Ammon's horn (tissue), 1 donor: ENCODE measurements at places on chromosomes 2 and 18.

- DNase-seq, result peak; percentile 92
These were observed 100.2 kb downstream of the AGAP1 start for GRCh38 chr2:235594041-235594440.

GRCh38 chr2:238633426-238634328 lies 206.9 kb downstream of the ASB1 start:
- DNase-seq, result no peak

GRCh38 chr2:32534831-32535230 lies 93.0 kb upstream of the TTC27 start:
- DNase-seq, result no peak

GRCh38 chr18:77366720-77367641 lies 117.3 kb downstream of the GALR1 start:
- peak; percentile 87 for DNase-seq

DNA sequence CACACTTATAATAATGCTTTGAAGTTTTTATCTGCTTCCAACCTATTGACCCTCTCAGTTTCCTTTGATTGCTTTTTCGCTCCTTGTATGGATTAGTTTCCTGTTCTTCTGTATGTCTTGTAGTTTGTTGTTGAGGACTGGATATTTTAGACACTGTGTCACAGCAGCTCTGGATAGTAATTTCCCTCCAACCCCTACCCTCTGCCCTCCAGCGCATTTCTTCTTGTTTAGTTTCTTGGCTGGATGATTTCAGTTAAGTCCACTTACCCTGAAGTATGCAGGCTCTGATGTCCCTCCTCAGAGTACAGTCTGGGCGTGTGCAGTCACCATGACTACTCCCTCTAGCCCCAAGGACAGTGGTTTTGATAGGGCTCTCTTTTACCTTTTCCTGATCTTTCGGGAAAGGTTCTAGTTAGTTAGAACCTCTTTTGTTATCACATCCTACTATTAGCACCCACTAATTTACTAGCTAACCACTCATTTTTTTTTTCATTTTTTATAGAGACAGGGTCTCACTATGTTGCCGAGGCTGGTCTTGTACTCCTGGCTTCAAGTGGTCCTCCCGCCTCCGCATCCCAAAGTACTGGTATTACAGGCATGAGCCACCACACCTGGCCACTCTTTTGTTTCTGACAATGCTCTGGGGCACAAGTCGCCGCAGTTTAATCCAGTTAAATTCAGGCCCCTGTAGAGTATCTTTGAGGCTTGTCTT lies 16.3 kb upstream of the LYG1 start:
- no peak for DNase-seq

DNA sequence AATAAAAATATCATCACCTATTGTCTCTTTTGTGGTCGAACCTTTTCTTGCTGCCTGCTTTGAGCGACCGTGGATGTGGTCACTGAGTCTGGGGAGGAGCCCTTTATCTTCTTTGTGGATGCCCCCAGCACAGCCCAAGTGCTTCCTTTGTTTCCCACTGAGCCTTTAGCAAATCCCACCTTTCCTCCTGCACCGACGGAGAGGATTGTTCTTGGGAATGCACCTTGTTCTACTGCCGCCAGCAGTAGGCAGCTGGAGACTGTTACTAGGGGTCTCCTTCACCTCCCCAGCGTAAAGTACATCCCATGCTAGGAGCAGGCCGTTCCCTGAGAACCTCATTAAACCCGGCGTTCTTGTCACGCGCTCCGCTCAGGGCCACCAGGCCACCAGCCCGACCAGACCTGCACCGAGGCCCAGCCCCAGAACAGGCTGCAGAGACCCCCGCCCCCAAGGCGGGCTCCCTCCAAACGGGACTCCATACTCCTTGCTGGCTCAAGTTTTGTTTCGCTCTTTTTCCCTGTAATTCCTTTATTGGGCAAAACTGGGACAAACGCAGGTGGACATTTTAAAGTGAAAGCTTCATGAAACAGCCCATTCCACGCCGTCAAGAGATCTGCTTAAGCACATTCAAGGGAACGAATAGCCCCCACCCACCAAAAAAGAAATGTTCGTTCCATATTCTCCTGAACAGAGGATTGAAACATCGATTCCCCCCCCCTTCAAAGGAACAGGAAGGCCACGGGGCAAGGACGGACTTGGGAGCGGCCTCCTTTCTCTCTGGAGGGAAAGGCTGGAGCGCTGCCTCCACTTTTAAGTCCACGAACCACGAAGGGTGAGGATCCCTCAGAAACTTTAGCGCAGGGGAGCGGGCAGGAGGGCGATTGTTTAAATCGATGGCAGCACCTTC lies 1.1 kb upstream of the MAT2A start:
- DNase-seq, result peak; percentile 73

DNA sequence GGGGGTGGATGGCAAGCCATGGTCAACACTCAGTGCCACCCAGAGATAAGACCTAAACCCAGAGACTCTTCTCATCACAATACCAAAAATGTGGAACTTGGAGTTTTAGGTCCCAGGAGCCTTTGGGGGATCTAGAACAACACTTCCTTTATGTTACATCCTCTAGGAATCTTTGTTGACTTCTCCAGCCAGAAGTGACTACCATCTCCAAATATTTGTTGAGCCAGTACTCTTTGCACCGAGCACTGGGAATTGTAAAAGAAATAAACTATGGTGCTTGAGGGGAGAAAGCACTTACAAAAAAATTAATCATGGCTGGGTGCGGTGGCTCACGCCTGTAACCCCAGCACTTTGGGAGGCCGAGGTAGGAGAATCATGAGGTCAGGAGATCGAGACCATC lies 120.0 kb upstream of the TMEM200C start:
- DNase-seq, result no peak

- DNase-seq, result no peak
These were observed 34.8 kb downstream of the HAT1 start for GRCh38 chr2:171957061-171957460.

DNA sequence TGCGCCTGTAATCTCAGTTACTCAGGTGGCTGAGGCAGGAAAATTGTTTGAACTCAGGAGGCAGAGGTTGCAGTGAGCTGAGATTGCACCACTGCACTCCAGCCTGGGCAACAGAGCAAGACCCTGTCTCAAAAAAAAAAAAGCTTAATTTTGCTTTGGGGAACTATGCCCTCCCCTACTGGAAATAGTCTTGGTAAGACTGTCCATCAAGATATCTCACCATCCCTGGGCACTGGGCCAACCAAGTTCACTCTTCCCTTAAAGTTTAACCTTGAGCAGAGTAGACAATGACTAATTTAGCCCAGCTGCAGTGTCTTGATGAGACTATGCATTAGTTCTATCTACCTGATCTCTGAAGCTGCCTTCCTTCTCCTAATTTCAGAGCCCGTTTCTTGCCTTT lies 44.7 kb downstream of the ASXL2 start:
- DNase-seq, result no peak

DNA sequence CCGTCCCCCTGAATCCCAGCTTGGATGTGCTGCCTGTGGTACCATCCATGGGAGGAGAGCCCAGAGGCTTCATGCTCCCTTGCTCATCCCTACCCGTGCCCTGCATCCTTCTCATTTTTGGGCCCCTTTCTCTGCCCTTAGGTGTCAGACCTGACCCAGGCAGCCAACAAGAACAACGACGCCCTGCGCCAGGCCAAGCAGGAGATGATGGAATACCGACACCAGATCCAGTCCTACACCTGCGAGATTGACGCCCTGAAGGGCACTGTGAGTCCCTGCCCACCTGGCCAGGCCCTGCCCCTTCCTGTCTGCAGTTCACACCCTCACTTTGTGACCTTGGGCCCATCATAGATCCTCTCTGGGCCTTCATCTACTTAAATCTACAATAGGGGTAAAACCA lies 2.5 kb downstream of the DES start:
- DNase-seq, result no peak

DNA sequence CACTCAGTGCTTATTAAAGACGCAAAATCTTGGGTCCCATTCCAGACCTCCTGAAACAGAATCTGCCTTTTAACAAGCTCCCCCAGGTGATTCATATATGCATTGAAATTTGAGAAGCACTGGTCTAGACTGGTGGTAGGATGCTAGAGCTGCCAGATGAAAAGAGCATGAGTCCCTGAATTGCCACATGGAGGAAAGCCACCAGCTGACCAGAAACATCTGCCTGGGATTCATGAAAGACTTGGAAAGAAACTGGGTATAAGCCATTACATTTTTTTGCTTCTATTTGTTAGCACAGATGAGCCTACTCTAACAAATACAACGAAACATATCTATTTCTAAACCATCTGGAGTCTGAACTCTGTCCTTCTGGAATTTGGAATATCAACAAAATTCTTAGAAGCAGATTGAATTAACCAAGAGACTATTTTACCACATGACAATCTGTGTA lies 228.9 kb downstream of the RBM43 start:
- DNase-seq, result no peak

GRCh38 chr2:73896362-73897239 lies 3.8 kb downstream of the ACTG2 start:
- DNase-seq, result no peak

DNA sequence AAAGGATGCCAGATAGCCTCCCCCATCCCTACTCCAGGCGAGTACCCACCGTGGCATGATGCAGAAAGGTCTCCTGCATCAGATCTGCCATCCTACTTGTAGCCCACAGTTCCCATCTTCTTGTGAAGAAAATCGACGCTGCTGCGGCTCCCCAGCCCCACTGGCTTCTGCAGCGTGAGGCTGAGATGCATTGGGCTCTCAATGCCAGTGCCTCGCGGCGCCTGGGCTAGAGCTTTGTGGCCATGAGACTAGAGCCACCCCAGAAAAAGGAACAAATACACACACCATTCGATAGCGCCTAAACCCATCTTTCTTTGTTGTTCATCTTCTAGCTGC lies 2.8 kb downstream of the NOL4 start:
- peak; percentile 69 for DNase-seq

DNA sequence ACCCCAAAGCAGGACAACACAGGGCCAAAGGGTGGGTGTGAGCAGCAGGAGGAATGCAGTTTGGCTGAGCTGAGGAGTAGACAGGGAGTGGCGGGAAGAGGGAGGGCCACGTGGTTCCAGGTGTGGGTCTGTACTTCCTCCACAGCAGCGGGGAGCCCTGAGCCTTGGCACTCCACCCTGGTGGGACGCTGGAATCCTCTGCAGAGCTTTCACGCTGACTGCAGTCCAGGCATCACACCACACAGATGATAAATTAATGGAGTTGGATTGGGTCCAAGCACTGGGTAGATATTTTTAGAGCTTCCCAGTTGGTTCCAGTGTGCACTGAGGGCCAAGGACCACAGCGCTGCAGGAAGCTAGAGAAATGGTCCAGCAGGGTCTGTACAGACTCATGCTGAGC lies 67.0 kb upstream of the TMEM200C start:
- DNase-seq, result no peak

- no peak for DNase-seq
These were observed 292.4 kb downstream of the TRIB2 start for GRCh38 chr2:13009027-13009642.

- DNase-seq, result no peak
These were observed 60.6 kb downstream of the DIPK1C start for GRCh38 chr18:74396171-74397169.

DNA sequence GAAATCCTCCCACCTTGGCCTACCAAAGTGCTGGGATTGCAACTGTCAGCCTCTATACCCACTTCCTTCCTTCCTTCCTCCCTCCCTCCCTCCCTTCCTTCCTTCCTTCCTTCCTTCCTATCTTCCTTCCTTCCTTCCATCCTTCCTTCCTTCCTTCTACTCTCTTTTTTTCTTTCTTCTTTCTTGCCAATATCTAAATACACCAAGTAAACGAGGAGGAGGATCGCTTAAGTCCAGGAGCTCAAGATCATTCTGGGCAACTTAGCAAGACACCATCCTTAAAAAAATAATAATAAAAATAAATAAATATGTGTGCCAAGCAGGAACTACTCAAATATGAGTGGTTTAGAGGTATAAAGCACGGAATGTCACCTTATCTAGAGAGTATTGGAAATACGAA lies 249.4 kb upstream of the TRIB2 start:
- no peak for DNase-seq

GRCh38 chr2:192886636-192887035 lies 691.9 kb upstream of the TMEFF2 start:
- DNase-seq, result no peak

GRCh38 chr2:105806996-105807395 lies 62.3 kb downstream of the NCK2 start:
- DNase-seq, result no peak

DNA sequence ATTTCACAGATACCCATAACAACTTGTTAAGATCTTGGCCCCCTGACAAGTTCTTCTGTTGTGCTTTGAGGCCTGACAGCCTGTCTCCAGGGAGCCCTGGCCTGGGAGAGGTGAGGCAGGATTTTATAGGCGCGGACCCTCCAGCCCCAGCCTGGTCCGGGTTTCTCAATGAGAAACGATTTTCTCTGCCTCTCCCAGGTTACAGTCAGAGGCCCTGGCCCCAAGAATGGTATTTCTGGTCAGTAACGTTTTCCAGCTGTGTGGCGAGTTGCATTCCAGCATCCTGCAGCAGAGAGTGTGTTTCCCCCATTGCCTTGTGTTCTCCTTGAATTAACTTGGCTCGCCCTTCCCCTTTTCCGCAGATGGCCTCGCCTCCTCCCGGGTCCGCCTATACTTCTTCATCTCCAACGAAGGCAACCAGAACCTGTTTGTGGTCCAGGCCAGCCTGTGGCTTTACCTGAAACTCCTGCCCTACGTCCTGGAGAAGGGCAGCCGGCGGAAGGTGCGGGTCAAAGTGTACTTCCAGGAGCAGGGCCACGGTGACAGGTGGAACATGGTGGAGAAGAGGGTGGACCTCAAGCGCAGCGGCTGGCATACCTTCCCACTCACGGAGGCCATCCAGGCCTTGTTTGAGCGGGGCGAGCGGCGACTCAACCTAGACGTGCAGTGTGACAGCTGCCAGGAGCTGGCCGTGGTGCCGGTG lies 3.0 kb downstream of the INHBB start:
- no peak for DNase-seq

GRCh38 chr2:113854970-113855740 lies 34.7 kb upstream of the ACTR3 start:
- DNase-seq, result no peak

GRCh38 chr18:35289727-35290093 lies 319 bp downstream of the ZSCAN30 start:
- DNase-seq, result no peak

GRCh38 chr2:101879466-101879865 lies 112.3 kb upstream of the IL1R2 start:
- DNase-seq, result no peak

- no peak for DNase-seq
These were observed 56.0 kb downstream of the DCDC2C start for GRCh38 chr2:3759331-3759730.

DNA sequence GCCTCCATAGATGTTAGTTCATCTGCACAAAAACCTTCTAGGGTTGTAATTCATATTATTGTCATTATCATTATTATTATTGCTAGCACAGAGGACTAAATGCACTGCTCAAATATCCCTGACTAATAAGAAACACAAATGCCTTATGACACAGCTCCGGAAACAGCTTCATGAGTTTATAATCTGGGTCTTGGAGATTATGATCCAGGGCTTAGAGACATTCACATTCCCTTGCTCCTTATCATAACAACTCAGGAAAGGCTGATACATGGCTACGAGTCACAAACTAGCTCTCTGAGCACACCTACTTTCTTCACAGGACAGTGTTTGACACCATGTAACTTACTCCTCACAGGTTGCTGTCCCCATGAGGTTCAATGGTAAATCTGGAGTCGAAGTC lies 102.2 kb upstream of the TTC39C start:
- no peak for DNase-seq

- DNase-seq, result no peak
These were observed 198.1 kb downstream of the IKZF2 start for GRCh38 chr2:212953170-212953920.

GRCh38 chr18:70461323-70462077 lies 172.7 kb downstream of the SOCS6 start:
- no peak for DNase-seq

GRCh38 chr2:68714866-68715265 lies 19.7 kb upstream of the ARHGAP25 start:
- DNase-seq, result peak; percentile 77
